ENCODE measurements at places on chromosomes 5 and 9.
A peak's percentile ranks its signal among the peaks of the same experiment; 100 is the strongest.

- DNase-seq = no peak
These were observed 289.2 kb upstream of the PCSK5 start for GRCh38 chr9:75601280-75601679.

DNA sequence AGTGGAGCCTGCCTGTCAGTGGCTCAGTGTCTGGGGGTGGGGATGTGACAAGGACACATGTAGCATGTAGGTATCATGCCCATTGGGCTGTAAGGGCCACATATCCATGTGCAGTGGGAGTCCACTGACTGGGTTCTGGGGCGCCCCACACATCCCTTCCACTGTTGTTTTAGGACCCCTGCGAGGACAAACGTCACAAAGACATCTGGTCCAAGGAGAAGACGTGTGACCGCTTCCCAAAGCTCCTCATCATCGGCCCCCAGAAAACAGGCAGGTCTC, 33.4 kb downstream of the NDST1 start:
- DNase-seq = no peak

- peak; percentile 22 for DNase-seq
These were observed 474.9 kb upstream of the CDH10 start for GRCh38 chr5:25119650-25120049.

DNA sequence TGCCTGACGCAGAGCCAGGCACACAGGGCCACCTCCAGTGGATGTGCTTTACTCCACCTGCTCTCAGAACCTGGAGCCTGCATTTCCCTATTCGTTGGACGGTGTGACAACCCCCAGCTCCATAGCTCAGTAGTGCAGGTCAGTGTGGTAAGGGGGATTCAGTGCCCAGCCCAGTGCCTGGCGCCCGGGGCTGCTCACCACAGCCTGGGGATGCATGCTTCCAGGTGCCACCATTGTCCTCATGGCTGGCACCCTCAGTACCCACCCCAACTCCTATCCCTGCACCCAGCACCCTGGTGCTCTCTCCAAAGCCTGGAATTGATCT, 32.8 kb upstream of the ADAMTS2 start:
- no peak for DNase-seq

DNA sequence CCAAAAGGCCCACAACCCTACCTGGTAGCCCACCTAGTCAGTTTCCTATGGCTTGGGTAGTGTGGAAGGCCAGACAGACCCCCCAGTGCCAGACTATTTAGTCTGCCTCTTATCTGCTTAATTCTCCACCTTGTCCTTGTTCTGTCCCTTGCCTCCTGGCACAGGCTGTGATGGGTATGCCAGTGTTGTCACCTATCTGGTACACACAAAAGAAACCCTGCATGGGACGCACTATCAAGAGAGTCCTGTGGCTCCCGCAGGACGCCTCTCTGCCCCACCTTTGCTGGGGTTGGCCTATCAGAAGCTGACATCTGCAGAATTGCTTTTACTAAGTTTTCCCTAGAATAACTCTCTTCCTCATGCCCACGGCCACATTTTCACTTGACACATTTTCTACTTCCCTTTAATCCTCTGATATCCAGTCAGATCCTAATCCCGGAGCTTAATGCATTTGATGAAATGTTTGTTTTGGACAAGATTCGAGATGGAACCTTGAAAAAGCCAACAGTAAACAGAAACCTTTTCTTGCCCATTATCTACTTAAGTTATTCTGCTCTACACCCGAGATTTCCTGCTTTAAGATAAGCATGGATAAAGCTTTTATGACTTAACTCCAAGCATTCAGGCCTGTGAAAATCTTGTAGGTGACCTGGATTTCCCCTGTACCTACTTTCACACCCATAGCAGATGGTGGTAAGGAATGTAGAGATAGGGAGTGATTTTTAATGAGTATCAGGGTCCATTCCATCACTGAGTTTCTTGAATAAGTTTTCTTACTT, 468.5 kb downstream of the ZNF608 start:
- no peak for DNase-seq

GRCh38 chr5:103793595-103794182, 231.1 kb upstream of the NUDT12 start:
- DNase-seq = no peak

DNA sequence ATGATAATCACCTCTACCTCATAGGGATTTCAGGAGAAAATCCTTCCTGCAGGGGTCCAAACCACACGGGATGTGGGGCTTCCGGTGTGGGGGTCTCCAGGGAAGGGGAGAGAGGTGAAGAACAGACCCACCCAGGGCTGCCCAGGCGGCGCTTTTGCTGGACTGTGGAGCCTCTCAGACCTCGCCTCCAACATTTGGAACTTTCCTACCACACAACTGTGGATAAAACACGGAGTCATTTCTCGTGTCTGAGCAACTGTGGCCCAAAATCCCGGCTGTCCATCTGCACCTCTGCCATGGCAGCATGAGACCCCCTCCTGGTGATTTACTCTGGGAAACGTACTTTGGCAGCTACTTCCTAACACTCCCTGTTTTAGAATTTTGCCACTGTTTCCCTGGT, 307.8 kb upstream of the IRX4 start:
- DNase-seq = no peak

DNA sequence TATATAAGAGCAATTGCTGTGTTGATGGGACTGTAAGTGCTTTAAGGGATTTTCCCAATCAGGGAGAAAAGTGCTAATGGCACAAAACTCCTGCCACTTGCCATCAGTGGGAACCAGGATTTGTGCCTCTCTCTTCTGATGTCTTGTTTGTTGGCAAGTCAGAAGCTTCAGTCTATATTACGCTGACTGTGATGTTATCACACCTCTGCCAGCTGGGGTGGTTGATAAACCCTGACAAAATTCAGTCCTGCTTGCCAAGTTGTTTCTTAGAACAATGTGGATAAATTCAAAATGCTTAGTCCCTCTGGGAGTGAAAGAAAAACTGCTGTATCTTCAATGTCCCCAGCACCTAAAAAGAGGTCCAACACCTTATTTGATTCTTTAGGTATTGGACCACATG, 161.4 kb upstream of the FBXL7 start:
- no peak for DNase-seq

GRCh38 chr5:37882636-37883035, 42.8 kb upstream of the GDNF start:
- no peak for DNase-seq

GRCh38 chr5:64147849-64148441, 17.7 kb upstream of the RNF180 start:
- DNase-seq = peak; percentile 8

DNA sequence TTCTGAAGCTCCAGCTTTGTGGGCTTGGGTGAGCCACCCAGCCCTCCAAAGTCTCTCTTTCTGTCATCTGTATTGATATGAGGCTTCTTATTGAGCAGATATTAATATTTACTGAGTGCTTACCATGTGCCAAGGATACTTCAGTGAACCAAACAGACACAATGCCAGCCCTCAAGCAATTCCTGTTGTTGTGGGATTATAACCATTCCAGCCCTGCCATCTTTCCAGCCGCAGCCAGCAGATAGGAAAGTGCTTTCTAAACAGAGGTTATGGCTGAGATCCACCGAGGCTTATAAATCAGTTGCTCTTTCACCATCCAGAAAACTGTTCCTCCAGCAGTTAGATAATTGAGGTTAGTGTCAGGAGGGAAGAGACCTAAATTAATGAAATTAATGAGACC, 137.7 kb upstream of the ALDH1B1 start:
- DNase-seq = no peak

DNA sequence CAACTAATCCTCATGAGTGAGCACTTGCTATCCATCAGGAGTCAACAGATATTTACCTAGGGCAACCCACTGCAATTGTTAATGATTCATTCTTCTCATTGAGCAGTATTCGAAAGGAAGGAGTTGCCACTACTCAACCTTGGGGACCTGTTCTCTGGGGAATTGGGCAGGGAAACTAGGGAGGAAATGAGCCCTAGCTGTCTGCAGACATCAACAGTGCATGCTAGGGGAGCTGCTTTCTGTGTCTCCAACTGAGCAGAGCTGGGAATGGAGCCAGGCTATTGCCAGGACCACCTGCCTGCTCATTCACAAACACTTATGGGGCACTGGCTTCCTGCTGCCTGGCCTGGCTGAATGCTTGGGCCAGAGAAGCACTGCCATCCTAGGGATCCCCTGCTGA, 183.4 kb downstream of the TMEM38B start:
- DNase-seq = no peak
